COLO829 (cell line): ENCODE measurements at places on chromosomes 12 and 14.

GRCh38 chr14:21978999-21979314 is 305.3 kb upstream of the OR4E1 start:
- DNase-seq, result no peak

DNA sequence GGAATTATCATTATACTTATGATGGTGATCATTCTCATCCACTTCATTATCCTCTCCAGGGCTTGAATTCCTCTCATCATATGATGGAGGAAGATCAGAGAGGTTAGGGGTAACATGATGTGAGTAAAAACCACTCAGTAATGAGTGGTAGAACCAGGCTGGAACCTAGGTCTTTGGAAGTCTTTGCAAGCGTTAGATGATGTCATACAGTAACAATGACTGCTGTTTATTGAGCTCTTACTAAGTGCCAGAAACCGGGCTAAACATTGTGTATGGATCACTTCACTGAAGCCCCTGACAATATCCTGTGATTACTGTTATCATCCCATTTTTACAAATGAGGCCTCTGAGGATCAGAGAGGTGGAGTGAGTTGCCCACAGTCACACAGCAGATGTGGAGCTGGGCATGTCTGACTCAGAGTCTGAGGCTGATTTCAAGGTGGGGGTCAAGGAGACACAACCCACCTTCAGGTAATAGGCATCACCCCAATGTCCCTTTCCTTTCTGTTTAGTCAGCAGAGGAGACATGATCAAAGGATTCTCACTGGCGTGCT is 19.5 kb downstream of the WSCD2 start:
- DNase-seq, result no peak

GRCh38 chr14:87691042-87691881 is 301.7 kb downstream of the GALC start:
- DNase-seq, result no peak

DNA sequence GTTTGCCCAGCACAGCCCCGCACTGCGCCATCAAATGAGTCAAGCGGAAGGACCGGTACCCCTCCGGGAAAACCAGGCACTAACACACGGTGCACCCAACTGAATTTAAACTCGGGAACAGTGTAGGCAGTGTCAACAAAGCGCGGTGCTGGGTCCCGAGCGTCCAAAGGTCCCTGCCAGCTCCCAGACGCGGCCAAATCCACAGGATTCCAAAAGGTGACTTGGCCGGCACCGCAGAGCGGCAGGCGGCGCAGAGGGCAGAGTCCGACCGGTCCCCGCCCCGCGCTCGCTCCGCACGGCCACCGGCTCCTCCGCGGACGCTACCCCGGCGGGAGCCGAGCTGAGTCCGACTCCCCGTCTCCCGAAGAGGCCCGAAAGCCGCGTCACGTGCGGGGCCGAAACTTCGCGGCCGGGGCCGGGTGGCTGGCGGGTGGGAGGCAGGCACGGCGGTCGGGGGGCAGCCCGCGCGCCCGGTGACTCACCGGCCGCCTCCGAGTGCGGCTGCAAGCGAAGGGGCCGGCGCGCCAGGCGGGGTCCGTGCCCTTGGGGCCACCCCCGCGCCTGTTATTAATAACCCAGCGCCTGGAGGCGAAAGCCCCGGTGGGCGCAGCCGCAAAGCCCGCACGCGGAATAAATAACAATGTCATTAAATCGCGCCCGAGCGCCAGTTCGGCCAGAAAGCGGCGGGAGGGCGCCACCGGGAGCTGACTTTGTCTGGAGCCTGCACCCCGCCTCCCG is 863 bp downstream of the DENND5B start:
- DNase-seq, result no peak

GRCh38 chr14:44444454-44444853 is 62.6 kb downstream of the FSCB start:
- DNase-seq, result no peak

DNA sequence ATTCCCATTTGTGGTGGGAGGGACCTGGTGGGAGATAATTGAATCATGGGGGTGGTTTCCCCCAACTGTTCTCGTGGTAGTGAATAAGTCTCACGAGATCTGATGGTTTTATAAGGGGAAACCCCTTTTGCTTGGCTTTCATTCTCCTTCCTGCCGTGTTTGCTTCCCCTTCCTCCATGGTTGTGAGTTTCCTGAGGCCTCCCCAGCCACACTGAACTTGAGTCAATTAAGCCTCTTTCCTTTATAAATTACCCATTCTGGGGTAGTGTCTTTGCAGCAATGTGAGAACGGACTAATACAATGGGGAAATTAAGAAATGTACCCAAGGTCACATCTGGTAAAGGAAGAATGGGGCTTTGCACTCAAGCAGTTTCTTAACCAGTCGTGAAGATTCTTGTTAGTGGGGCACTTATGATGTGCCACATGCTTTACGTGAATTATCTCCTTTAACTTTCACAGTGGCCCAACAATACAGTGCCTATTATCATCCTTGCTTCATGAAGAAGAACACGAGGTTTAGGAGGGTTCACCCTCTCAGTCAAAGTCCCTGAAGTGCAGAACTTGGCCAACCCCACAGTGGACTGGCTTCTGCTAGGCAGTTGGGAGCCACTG is 234.3 kb downstream of the EFCAB11 start:
- no peak for DNase-seq

DNA sequence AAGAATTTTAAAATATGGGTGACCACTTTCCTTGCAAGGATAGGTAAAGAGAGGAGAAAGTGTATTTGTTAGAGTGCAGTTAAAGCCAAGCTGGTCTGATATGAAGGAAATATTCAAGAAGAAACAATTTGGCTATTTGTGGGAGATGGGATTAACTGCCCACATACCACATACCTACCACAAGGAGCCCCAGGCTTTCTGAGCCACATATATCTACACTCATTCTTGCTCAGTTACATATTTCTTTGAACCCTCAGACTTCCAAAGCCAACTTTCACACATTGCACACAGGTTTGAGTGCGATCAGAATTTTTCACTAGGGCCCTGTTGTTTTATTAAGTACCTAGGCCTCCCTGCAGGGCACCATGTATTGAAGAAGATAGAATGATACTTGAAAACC is 330.2 kb downstream of the ZFP36L1 start:
- DNase-seq, result no peak

DNA sequence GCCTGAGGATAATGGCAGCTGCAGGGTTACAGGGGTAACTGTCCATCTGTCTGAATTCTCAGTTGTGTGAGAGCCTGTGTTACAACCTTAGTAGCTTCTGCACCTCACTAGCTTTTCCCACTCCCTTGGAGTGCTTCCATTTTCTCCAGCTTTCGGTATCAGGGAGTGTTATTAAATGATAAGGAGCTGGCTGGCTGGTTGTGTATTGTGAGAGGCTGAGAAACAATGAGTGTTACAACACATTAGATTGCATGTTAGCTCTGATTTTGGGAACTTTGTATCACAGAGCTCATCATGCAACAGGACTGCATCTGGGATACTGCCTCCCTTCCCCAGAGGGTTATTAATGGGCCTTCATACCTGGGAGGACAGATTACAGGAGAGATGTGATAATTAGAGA is 723.7 kb downstream of the DIO2 start:
- no peak for DNase-seq

- DNase-seq, result no peak
Measured at GRCh38 chr12:122363782-122364181, 58.7 kb downstream of the CLIP1 start.

DNA sequence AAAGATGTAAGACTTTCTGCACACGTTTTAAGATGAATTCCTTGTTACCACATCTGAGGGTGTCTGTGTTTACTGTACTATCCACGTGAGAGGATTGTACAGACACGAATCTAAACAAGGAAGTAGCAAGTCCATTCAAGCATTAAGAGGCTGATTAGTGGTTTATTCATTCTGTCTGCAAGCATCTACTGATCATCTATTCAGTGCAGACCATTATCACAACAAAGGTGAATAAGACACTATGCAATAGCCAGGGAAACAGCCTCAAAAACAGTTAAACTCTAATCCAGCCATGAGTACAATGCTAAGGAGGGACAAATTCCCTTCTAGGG is 111.6 kb upstream of the PZP start:
- DNase-seq, result no peak

DNA sequence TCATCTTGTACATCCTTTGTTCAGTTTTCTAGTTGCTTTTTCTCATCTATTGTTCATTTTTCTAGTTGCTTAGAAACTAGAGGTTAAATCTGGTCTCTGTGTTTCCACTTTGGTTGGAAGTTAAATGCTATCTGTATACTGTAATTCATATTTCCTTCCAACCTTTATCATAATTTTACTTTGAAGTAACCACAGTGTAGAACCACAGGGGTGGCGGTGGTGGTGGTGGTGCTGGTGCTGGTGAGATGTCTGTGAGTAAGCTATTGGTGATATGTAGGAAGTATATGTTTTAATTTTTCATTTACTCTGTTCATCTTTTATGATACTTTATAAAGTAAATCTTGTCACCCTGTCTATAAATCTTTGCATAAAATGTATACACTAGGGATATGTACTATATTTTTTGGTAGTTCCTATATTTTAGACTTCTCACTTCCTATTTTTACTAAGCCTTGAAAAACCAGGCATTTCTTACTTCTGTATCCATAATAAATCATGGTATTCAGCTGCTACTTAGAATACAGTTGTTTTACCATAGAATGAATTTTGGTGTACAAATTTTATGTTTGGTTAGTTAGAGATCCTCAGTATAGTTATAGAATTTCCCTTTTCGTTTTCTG is 31.9 kb downstream of the CCDC91 start:
- DNase-seq, result no peak

DNA sequence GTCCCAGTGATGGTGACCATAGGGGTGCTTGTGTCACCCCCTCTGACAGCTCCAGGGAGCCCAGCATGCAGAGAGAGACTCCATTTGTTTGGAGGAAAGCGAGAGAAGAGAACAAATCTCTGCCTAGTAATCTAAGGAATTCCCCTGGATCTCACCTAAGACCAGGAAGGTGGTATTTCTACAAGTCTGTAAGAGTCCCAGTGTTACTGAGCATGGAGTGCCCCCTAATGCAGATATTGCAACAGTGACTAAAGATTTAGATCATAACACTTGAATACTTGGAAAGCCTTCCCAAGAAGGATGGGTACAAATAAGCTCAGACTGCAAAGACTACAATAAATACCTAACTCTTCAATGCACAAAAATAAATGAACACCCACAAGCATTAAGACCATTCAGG is 360.4 kb upstream of the GARIN6 start:
- DNase-seq, result no peak

DNA sequence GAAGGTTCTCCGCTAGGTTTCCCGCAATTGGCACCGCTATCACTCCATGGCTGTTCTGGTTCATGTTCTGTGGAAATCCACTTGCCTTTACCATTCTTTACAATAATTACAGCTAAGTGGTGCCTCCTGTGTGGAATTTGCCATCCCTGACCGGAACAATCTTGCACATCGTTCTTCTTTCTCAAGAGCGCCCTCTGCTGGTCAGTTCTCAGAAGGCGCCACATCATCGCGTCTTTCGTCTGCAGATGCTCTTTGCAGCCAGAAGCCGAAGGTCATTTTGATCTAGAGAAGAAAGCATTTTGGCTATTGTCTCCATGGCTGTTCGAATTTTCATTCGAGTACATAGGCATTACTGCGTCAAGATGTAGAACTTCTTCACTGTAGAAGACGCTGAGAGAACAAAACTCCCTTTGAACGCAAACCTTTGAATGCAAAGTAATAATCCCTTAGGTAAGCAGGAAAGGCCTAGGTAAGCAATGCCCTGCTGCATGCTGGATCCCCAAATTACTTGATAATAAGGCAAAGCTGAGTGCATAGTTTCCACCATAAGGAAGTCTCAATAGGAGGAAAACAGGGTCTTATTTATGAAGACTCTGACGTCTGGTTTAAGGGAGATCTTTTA is 10.1 kb upstream of the RTRAF start:
- peak; percentile 83 for DNase-seq

GRCh38 chr14:75440733-75441477 is 13.1 kb downstream of the JDP2 start:
- DNase-seq, result no peak

GRCh38 chr12:21774358-21775132 is at the start of gene KCNJ8:
KCNJ8 (minus strand) TSS chr12:21774706; CDS start chr12:21773616, 1,090 bp downstream.
- no peak for DNase-seq

DNA sequence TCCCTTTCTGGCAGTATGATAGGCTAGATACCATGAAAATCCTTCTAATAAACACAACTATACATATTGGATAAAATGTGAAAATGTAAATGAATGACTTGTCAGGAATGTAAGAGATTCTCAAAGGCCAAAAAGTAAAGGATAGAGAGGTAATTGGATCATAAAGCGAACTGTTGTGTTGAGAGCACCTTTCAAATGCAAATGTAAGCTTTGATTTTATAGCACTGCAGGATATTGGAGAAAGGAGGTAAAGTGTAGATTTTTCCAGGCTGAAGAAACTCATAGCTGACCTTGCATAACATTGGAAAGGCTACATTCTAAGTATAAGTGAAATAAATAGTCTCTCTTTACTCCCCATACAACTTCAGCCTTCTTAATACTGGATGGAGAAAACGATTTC is 54.0 kb downstream of the PTPRB start:
- no peak for DNase-seq

DNA sequence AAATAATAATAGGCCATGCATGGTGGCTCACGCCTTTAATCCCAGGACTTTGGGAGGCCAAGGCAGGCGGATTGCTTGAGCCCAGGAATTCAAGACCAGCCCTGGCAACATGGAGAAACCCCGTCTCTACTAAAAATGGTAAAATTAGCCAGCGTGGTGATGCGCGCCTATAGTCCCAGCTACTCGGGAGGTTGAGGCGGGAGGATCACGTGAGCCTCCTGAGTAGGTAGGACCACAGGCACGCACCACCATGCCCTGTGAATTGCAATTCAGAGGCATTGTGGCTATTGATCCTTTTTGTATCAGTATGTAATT is 2.3 kb downstream of the ARHGDIB start:
- DNase-seq, result no peak

DNA sequence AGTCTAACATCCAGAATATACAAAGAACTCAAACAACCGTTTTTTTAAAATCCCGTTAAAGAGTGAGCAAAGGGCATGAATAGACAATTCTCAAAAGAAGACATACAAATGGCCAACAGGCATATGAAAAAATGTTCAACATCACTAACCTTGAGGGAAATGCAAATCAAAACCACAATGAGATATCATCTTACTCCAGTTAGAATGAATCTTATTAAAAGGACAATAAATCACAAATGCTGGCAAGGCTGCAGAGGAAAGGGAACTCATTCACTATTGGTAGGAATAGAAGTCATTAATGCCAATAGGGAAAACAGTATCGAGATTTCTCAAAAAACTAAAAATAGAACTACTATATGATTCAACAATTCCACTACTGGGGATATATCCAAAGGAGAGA is 520.1 kb downstream of the RMST start:
- DNase-seq, result peak; percentile 25

DNA sequence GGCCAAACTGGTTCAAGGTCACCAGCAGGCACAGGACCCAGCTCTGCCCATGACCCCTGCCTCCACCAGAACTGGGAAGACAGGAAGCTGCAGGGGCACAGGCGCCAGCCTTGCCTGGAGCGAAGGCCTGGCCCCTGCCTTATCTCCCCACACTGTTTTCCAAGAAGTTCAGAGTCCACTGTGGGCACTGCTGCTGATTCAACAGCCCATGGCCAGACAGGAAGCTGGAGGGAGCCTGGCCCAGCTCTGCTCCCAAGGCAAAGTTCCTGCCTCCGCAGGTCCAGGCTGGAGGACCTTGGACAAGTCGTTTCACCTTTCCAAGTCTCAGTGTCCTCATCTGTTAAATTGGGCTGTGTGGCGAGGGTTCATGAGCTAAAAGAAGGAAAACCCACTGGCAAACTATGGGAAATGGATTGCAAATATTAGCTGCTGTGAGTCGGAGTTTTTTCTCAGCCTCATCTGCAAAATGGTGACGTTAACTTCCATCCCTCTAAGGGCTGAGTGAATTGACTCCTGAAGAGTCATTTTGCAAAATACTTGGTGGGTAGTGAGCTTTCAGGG is 1.2 kb downstream of the PHETA1 start:
- no peak for DNase-seq

GRCh38 chr14:36362648-36363047 is 42.2 kb upstream of the MBIP start:
- no peak for DNase-seq
